ENCODE measurements at places on chromosomes 6 and 20. TPM values are rescaled to one million over a fixed set of nuclear protein-coding genes. Genes with fewer than 3 reads are reported as not detected.

Gene VWA7
- total RNA-seq: 0.26 TPM

Gene PPP1R3D
- total RNA-seq: 12.2 TPM

Gene TUBB2B
- under 0.01 TPM for total RNA-seq

Gene GSTA5
- total RNA-seq: not detected

Gene MAFB
- 1.3 TPM for total RNA-seq

Gene CGA
- not detected for total RNA-seq

Gene EYA2
- total RNA-seq: 10.6 TPM

Gene EDN1
- 2.9 TPM for total RNA-seq

Gene KHDRBS2
- not detected for total RNA-seq

Gene TNF
- not detected for total RNA-seq

Gene MROH8
- 0.13 TPM for total RNA-seq

Gene MUC21
- 0.53 TPM for total RNA-seq

Gene RSPO4
- not detected for total RNA-seq

Gene LRFN2
- total RNA-seq: not detected

Gene EPHA7
- not detected for total RNA-seq

Gene SAMD10
- total RNA-seq: 2.7 TPM

Gene PPARD
- 10.3 TPM for total RNA-seq

Gene KCNQ5
- 0.38 TPM for total RNA-seq

Gene GJA10
- total RNA-seq: not detected

Gene SLC22A3
- total RNA-seq: 8.6 TPM

Gene C6orf141
- total RNA-seq: 7.8 TPM

Gene GNMT
- total RNA-seq: not detected

Gene HLA-DOA
- not detected for total RNA-seq

Gene BMP5
- not detected for total RNA-seq

Gene ACTL10
- total RNA-seq: 1.6 TPM

Gene POM121L2
- total RNA-seq: not detected

Gene PIM1
- 35.3 TPM for total RNA-seq

Gene CLVS2
- not detected for total RNA-seq

Gene RANBP9
- 27.4 TPM for total RNA-seq

Gene APOM
- 0.26 TPM for total RNA-seq

Gene ADTRP
- total RNA-seq: 17.6 TPM

Gene SCRT2
- total RNA-seq: not detected

Gene PHACTR3
- total RNA-seq: 32.0 TPM

Gene LHFPL5
- not detected for total RNA-seq

Gene SLC12A5
- total RNA-seq: not detected

Gene SIRPA
- total RNA-seq: 6.8 TPM

Gene TNFRSF6B
- total RNA-seq: 7.1 TPM

Gene GPLD1
- 0.26 TPM for total RNA-seq

Gene TASP1
- 16.0 TPM for total RNA-seq

Gene BTN1A1
- total RNA-seq: not detected

Gene UFL1
- 16.6 TPM for total RNA-seq

Gene TCP11
- total RNA-seq: not detected

Gene GPR31
- total RNA-seq: not detected

Gene RRAGD
- 3.4 TPM for total RNA-seq

Gene DACT2
- 0.26 TPM for total RNA-seq

Gene SLC17A2
- not detected for total RNA-seq
